ENCODE measurements at places on chromosomes 7 and 10. TPM values are rescaled to one million over a fixed set of nuclear protein-coding genes. Genes with fewer than 3 reads are reported as not detected.

Gene MYL10
- total RNA-seq = not detected

Gene SRGN
- 99.3 TPM for total RNA-seq

Gene HKDC1
- total RNA-seq = 9.3 TPM

Gene NPTX2
- 0.25 TPM for total RNA-seq

Gene AMPH
- 0.12 TPM for total RNA-seq

Gene NUTM2E
- 0.26 TPM for total RNA-seq

Gene MMP21
- total RNA-seq = not detected

Gene IFIT2
- 2.2 TPM for total RNA-seq

Gene PAX2
- total RNA-seq = 0.18 TPM

Gene ERVW-1
- 0.04 TPM for total RNA-seq

Gene CREB5
- total RNA-seq = 4.4 TPM

Gene ZNF239
- 2.0 TPM for total RNA-seq

Gene FKBP6
- not detected for total RNA-seq

Gene HOXA5
- 4.8 TPM for total RNA-seq

Gene ZNF804B
- total RNA-seq = not detected

Gene NKX2-3
- not detected for total RNA-seq

Gene PAPSS2
- total RNA-seq = 16.5 TPM

Gene TLL2
- total RNA-seq = 0.07 TPM

Gene BLNK
- not detected for total RNA-seq

Gene SRRM3
- total RNA-seq = 9.5 TPM

Gene C7orf25
- total RNA-seq = 2.7 TPM

Gene CLRN3
- 0.07 TPM for total RNA-seq

Gene NKX1-2
- not detected for total RNA-seq

Gene RAPGEF5
- 0.18 TPM for total RNA-seq

Gene OR13A1
- not detected for total RNA-seq

Gene TRIM73
- total RNA-seq = 2.7 TPM

Gene LRRC17
- total RNA-seq = not detected

Gene POLR2J2
- 0.23 TPM for total RNA-seq

Gene LDB1
- total RNA-seq = 35.0 TPM

Gene ZNF425
- total RNA-seq = 1.3 TPM

Gene CLDN4
- total RNA-seq = 5.8 TPM

Gene DNAJC12
- total RNA-seq = 49.6 TPM

Gene PPP1R9A
- total RNA-seq = 4.4 TPM

Gene GRM8
- total RNA-seq = not detected

Gene NIPSNAP2
- 52.7 TPM for total RNA-seq

Gene FRMPD2
- total RNA-seq = not detected

Gene VIPR2
- total RNA-seq = 0.06 TPM
